Activated T-cell treated with anti-CD3 and anti-CD28 coated beads for 48 hours (primary cell): ENCODE measurements at places on chromosomes 5 and 9.

GRCh38 chr9:124513376-124513994, 6.3 kb upstream of the NR5A1 start:
- DNase-seq, result no peak

- DNase-seq, result no peak
These were observed 550.7 kb upstream of the DAP start for GRCh38 chr5:11311731-11312130.

GRCh38 chr5:12799165-12799564, 894.9 kb upstream of the CTNND2 start:
- no peak for DNase-seq

GRCh38 chr5:179833056-179833708, 12.5 kb downstream of the SQSTM1 start:
- no peak for DNase-seq

- no peak for DNase-seq
These were observed 53.0 kb downstream of the NEURL1B start for GRCh38 chr5:172694061-172694460.
